ENCODE measurements at places on chromosomes 7 and 10. TPM values are rescaled to one million over a fixed set of nuclear protein-coding genes. Genes with fewer than 3 reads are reported as not detected.

TDRD1 gene
- not detected for total RNA-seq

GRCh38 chr10:121406823-121407545 is 191.3 kb downstream of the FGFR2 start:
- DNase-seq = no peak

- no peak for DNase-seq
Observed at GRCh38 chr7:94449151-94449725, 54.5 kb downstream of the COL1A2 start.

DNA sequence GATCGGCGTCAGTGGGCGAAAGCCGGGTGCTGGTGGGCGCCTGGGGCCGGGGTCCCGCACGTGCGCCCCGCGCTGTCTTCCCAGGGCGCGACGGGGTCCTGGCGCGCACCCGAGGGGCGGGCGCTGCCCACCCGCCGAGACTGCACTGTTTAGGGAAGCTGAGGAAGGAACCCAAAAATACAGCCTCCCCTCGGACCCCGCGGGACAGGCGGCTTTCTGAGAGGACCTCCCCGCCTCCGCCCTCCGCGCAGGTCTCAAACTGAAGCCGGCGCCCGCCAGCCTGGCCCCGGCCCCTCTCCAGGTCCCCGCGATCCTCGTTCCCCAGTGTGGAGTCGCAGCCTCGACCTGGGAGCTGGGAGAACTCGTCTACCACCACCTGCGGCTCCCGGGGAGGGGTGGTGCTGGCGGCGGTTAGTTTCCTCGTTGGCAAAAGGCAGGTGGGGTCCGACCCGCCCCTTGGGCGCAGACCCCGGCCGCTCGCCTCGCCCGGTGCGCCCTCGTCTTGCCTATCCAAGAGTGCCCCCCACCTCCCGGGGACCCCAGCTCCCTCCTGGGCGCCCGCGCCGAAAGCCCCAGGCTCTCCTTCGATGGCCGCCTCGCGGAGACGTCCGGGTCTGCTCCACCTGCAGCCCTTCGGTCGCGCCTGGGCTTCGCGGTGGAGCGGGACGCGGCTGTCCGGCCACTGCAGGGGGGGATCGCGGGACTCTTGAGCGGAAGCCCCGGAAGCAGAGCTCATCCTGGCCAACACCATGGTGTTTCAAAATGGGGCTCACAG is 1.1 kb downstream of the EGFR start:
- no peak for DNase-seq

- DNase-seq = no peak
Observed at GRCh38 chr10:104321725-104322415, 16.4 kb downstream of the ITPRIP start.

Measured in pulmonary artery endothelial cell (primary cell).